ENCODE measurements at places on chromosomes 5 and 9. TPM values are rescaled to one million over a fixed set of nuclear protein-coding genes. Genes with fewer than 3 reads are reported as not detected.

Gene LCN15
- total RNA-seq: not detected

Gene HARS1
- 43.8 TPM for total RNA-seq

Gene GKAP1
- not detected for total RNA-seq

Gene PCDHA9
- 0.37 TPM for total RNA-seq

Gene CDH12
- total RNA-seq: 0.14 TPM

Gene ZBTB26
- total RNA-seq: 18.5 TPM

Gene SPATA31D4
- not detected for total RNA-seq

Gene SH2D3C
- total RNA-seq: 2.6 TPM

Gene CXXC5
- 50.7 TPM for total RNA-seq

Gene SPINK4
- total RNA-seq: not detected

Gene ZNF658
- total RNA-seq: 5.6 TPM

Gene FRMPD1
- not detected for total RNA-seq

Gene CARTPT
- 41.9 TPM for total RNA-seq

Gene MEIKIN
- total RNA-seq: not detected

Gene TPPP
- 4.1 TPM for total RNA-seq

Gene SLCO6A1
- total RNA-seq: not detected

Gene ENG
- total RNA-seq: 23.9 TPM

Gene CPLANE1
- total RNA-seq: 67.7 TPM

Gene CDX1
- total RNA-seq: 351 TPM

Gene NCS1
- total RNA-seq: 34.4 TPM

Gene ENC1
- 18.3 TPM for total RNA-seq

Gene DNM1
- 9.1 TPM for total RNA-seq

Gene FBXL17
- total RNA-seq: 17.7 TPM

Gene G3BP1
- total RNA-seq: 74.1 TPM

Gene SPINK6
- not detected for total RNA-seq

Gene TLE1
- total RNA-seq: 51.5 TPM

Gene ERCC6L2
- 84.6 TPM for total RNA-seq

Gene FBXW2
- total RNA-seq: 47.1 TPM

Gene MLANA
- total RNA-seq: not detected

Gene PTPN3
- 12.7 TPM for total RNA-seq

Gene TMEM8B
- total RNA-seq: 10.0 TPM

Data from transverse colon (tissue), 4 donors.